ENCODE measurements at places on chromosomes 12 and 14. TPM values are rescaled to one million over a fixed set of nuclear protein-coding genes. Genes with fewer than 3 reads are reported as not detected.

GRCh38 chr12:53053218-53054111 is 3.6 kb downstream of the TNS2 start:
- peaks cover 4% of the 10 kb centered on the region for H3K27me3 ChIP-seq
- peak overlapping the region; percentile 91 for H3K4me3 ChIP-seq
- peaks cover 14% of the 10 kb centered on the region for H3K4me1 ChIP-seq
- peak overlapping the region; percentile 88 for H3K27ac ChIP-seq
- peak; percentile 57 for DNase-seq
- no peaks in the 10 kb centered on the region for H3K36me3 ChIP-seq

GRCh38 chr12:5771756-5772155 is 173.3 kb downstream of the ANO2 start:
- H3K4me3 ChIP-seq = no peak overlapping the region
- no peaks in the 10 kb centered on the region for H3K4me1 ChIP-seq
- H3K27ac ChIP-seq = no peak overlapping the region
- no peak for DNase-seq
- H3K36me3 ChIP-seq = no peaks in the 10 kb centered on the region

GRCh38 chr12:113689047-113689610 is 217.5 kb upstream of the LHX5 start:
- H3K4me1 ChIP-seq = no peaks in the 10 kb centered on the region
- no peak for DNase-seq
- H3K27me3 ChIP-seq = no peaks in the 10 kb centered on the region
- no peak overlapping the region for H3K27ac ChIP-seq
- no peak overlapping the region for H3K4me3 ChIP-seq
- H3K36me3 ChIP-seq = no peaks in the 10 kb centered on the region

The LRFN5 gene
- not detected for total RNA-seq

GRCh38 chr14:51529736-51530135 is 122.0 kb upstream of the FRMD6 start:
- H3K4me3 ChIP-seq = no peak overlapping the region
- H3K4me1 ChIP-seq = peaks cover 3% of the 10 kb centered on the region
- H3K27ac ChIP-seq = no peak overlapping the region

The RAB2B gene
- 27.5 TPM for total RNA-seq

DNA sequence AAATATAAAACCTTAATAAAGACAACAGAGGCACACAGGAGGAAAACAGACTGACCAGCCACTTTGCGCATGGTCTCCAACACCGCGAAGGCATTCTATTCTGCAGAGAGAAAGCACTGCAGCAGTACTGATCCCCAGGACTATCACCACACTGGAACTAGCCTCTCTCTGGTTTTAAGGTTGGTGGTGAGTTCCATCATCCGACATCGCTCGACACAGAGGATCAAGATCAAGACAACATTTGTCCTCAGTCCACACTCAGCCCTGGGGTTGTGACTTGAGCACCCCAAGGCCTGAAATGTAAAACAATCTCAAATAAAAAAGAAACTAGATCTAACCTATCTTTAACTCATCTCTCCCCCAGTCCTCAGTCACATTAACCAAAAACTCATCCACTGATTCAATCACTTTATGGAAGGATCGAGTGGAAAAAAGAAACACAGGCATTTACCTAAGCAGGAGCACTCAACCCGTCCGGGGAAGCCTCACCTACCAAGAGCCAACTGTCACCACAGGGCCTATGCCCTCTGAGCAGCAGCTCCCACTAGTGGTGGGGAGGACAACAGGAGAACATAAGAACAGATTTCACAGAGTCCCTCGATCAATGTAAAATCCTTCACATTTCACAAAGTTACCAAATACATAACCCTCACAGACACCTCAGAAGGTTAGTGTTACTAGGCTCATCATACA is 17.7 kb downstream of the STXBP6 start:
- H3K4me1 ChIP-seq = no peaks in the 10 kb centered on the region
- no peaks in the 10 kb centered on the region for H3K36me3 ChIP-seq
- no peak for DNase-seq
- H3K27ac ChIP-seq = no peak overlapping the region
- H3K27me3 ChIP-seq = peaks cover 3% of the 10 kb centered on the region

GRCh38 chr12:6074979-6075585 is 49.4 kb downstream of the VWF start:
- peak overlapping the region; percentile 88 for H3K27ac ChIP-seq
- no peaks in the 10 kb centered on the region for H3K36me3 ChIP-seq
- H3K27me3 ChIP-seq = peaks cover 9% of the 10 kb centered on the region
- peak overlapping the region; percentile 85 for H3K4me3 ChIP-seq
- H3K4me1 ChIP-seq = peaks cover 20% of the 10 kb centered on the region
- DNase-seq = peak; percentile 56

DNA sequence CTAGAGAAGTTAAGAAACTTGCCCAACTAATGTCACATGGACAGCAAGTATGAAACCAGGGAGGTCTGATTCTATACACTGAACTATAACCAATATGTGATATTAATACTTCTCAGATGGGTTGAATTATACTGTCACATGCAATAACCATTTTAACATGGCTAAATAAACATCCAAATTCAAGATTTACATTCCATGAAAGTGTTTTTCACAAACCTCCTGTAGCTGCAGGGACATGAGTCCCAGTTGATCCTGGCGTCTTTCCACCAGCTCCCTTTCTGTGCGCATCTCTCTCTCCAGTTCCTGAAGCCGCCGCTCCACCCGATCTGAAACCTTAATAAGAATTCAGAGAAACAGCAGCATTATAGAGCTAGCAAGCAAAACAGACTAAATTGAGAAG is 79.0 kb downstream of the CEP128 start:
- H3K27ac ChIP-seq = no peak overlapping the region
- no peak overlapping the region for H3K4me3 ChIP-seq
- no peaks in the 10 kb centered on the region for H3K27me3 ChIP-seq
- peaks cover 19% of the 10 kb centered on the region for H3K36me3 ChIP-seq
- no peaks in the 10 kb centered on the region for H3K4me1 ChIP-seq

DNA sequence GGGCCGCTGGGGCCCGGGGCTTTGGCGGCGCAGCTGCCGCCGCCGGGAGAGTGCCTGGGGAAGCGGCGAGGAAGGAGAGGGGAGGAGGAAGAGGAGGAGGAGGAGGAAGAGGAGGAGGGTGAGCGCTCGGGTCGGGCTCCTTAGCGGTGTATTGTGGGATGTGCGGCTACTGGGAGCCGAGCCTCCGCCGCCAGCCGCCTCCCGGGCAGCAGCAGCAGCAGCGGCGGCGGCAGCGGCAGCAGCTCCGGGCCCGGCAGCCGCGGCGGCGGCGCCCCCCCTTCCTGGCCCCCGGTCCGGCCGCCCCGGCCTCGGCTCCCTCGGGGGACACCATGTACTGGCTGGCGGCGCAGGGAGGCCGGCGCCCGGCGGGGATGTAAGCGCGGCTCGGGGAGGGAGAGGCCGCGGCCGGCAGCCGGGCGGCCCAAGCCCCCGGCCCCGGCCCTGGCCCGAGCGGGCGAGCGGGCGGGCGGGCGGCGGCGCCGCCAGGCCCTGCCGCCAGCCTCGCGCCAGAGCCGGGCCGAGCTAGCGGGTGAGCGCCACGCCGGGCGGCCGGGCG is at the start of gene SETD1B:
SETD1B (plus strand) TSS at position 149 of the 556 bp plus-strand sequence. CDS start 729 bp downstream, outside the sequence.
- H3K27me3 ChIP-seq = no peaks in the 10 kb centered on the region
- peaks cover 24% of the 10 kb centered on the region for H3K4me1 ChIP-seq
- H3K4me3 ChIP-seq = peak within 1 kb of the TSS; percentile 96
- peak within 1 kb of the TSS; percentile 98 for H3K27ac ChIP-seq
- peak; percentile 77 for DNase-seq

DNA sequence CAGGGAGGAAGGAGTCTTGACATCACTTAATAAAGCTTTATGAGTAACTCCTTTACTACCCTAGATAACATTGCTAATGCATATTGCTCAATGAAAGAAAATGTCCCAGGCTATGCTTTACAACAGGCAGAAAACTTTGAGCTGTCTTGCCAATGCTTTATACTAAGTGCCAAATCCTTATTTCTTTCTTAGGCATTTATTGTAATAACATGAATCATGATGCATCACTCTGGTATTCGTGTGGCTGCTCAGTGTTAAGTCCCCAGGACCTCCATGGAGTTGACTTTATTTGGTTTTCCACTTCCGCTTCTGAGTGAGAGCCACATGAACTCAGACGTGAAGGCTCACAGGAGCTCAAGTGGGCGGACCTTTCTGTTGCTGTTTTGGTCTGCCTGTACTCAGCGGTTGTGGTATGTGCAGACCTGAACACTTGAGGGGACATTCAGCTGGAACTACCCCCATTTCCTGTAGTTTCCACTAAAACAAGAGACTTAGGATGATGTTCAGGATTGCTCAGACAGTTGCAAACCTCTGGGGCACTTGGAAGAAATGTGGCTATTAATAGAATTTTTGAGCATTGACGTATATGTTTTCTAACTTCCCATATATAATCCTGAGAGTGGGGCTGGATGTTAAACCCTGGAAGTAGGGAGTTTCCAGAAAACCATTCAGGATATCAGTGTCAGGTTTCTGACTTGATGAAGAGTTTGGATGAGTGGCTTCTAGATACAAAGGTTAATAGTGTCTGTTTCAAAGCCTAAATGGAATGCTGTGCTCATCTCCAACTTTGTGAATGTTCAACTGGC is 258.6 kb downstream of the MSRB3 start:
- H3K36me3 ChIP-seq = no peaks in the 10 kb centered on the region
- no peak overlapping the region for H3K27ac ChIP-seq
- H3K27me3 ChIP-seq = peaks cover 2% of the 10 kb centered on the region
- no peak overlapping the region for H3K4me3 ChIP-seq

DNA sequence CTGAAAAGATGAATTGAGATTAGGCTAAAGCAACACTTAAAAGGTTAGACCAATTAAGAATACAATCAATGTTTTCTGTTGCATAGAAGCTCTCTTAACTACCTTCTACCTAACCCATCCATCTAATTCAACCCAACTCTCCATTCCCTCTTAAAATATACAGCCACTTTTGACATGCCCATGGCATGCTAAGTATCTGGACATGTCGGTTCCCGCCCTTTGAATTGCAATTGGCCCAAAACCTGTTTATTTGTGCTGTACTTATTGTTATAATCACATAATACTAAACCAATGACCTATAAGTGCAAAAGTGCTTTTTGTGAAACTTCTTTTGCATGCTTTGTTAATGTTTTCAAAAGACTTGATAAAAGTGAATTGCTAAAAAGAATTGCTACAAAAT is 37.6 kb upstream of the APPL2 start:
- no peaks in the 10 kb centered on the region for H3K36me3 ChIP-seq
- H3K27ac ChIP-seq = no peak overlapping the region
- H3K4me3 ChIP-seq = no peak overlapping the region
- peaks cover 2% of the 10 kb centered on the region for H3K4me1 ChIP-seq
- peaks cover 16% of the 10 kb centered on the region for H3K27me3 ChIP-seq

DNA sequence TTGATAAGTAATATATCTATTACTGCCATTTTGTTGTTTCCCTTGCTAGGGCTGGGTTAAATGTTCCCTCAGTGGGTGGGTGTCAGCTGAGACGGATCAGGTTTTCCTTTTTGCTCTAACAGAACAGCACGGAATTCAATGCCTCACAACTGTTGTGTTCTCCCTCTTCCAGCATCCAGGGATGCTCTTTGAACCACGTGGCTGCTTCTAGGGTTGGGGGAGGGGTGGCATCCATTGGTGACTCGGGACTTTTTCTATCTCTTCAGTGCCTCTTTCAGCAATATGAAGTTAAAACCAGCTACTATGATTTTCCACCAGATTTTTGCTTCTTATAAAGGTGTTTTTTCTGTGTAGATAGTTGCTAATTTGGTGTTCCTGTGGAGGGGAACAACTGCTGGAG is 884.9 kb upstream of the FOXG1 start:
- DNase-seq = no peak
- no peak overlapping the region for H3K4me3 ChIP-seq
- no peaks in the 10 kb centered on the region for H3K27me3 ChIP-seq
- H3K4me1 ChIP-seq = no peaks in the 10 kb centered on the region
- no peaks in the 10 kb centered on the region for H3K36me3 ChIP-seq

The GYS2 gene
- total RNA-seq = 0.17 TPM

The PLEKHG3 gene
- total RNA-seq = 5.5 TPM

The GPRC5D gene
- total RNA-seq = not detected

GRCh38 chr14:33711811-33712216 is 239.1 kb downstream of the EGLN3 start:
- no peak overlapping the region for H3K27ac ChIP-seq
- H3K36me3 ChIP-seq = no peaks in the 10 kb centered on the region
- no peaks in the 10 kb centered on the region for H3K27me3 ChIP-seq
- no peak overlapping the region for H3K4me3 ChIP-seq
- no peak for DNase-seq

The COX8C gene
- total RNA-seq = not detected

The APOF gene
- total RNA-seq = not detected

GRCh38 chr14:33916663-33917565 is 34.0 kb downstream of the EGLN3 start:
- peaks cover 2% of the 10 kb centered on the region for H3K27me3 ChIP-seq
- H3K4me3 ChIP-seq = no peak overlapping the region
- H3K36me3 ChIP-seq = peaks cover 1% of the 10 kb centered on the region

The NAA30 gene
- total RNA-seq = 14.3 TPM

The CSRP2 gene
- total RNA-seq = 0.42 TPM

GRCh38 chr12:99436584-99436983 is 211.0 kb upstream of the GARIN6 start:
- no peak overlapping the region for H3K4me3 ChIP-seq
- no peaks in the 10 kb centered on the region for H3K4me1 ChIP-seq
- no peaks in the 10 kb centered on the region for H3K36me3 ChIP-seq
- H3K27me3 ChIP-seq = no peaks in the 10 kb centered on the region

- no peaks in the 10 kb centered on the region for H3K4me1 ChIP-seq
- peaks cover 5% of the 10 kb centered on the region for H3K27me3 ChIP-seq
- no peak overlapping the region for H3K4me3 ChIP-seq
- no peaks in the 10 kb centered on the region for H3K36me3 ChIP-seq
- DNase-seq = no peak
- no peak overlapping the region for H3K27ac ChIP-seq
Measured at GRCh38 chr12:75571204-75571603, 59.8 kb upstream of the KRR1 start.

All from activated naive CD8-positive, alpha-beta T cell treated with anti-CD3 and anti-CD28 coated beads, Interleukin-2, amount 10 ng/mL, durations not matched to agents 7 days and 5 days (primary cell).